ENCODE measurements at places on chromosomes 11 and 22. TPM values are rescaled to one million over a fixed set of nuclear protein-coding genes. Genes with fewer than 3 reads are reported as not detected.

The SOX10 gene
- not detected for total RNA-seq

The CSF2RB gene
- total RNA-seq: not detected

The PDE3B gene
- 1.1 TPM for total RNA-seq

The HOATZ gene
- total RNA-seq: not detected

The OR51I2 gene
- total RNA-seq: not detected

The CALCA gene
- total RNA-seq: not detected

The OR52H1 gene
- total RNA-seq: 0.28 TPM

The FGF19 gene
- total RNA-seq: not detected

The BBOX1 gene
- total RNA-seq: not detected

The OR8A1 gene
- not detected for total RNA-seq

The SPI1 gene
- total RNA-seq: not detected

The DBX1 gene
- total RNA-seq: not detected

The WT1 gene
- not detected for total RNA-seq

The KCNQ1 gene
- total RNA-seq: not detected

The SYT12 gene
- total RNA-seq: 0.56 TPM

The OR10A2 gene
- not detected for total RNA-seq

The ISX gene
- not detected for total RNA-seq

The KREMEN1 gene
- total RNA-seq: 2.5 TPM

The OR52N4 gene
- not detected for total RNA-seq

The TTC12 gene
- 14.4 TPM for total RNA-seq

The CCDC87 gene
- total RNA-seq: 0.18 TPM

Data from IMR-90 (cell line).